ENCODE measurements at places on chromosomes 5 and 9.

GRCh38 chr9:128190516-128191405 lies 611 bp downstream of the CIZ1 start:
- no peak for DNase-seq

- no peak for DNase-seq
Measured at GRCh38 chr5:73311291-73312110, 137.1 kb downstream of the FOXD1 start.

GRCh38 chr5:37552161-37552560 lies 173.0 kb downstream of the WDR70 start:
- DNase-seq, result no peak

GRCh38 chr5:26530305-26530704 lies 508.1 kb downstream of the CDH9 start:
- DNase-seq, result no peak

DNA sequence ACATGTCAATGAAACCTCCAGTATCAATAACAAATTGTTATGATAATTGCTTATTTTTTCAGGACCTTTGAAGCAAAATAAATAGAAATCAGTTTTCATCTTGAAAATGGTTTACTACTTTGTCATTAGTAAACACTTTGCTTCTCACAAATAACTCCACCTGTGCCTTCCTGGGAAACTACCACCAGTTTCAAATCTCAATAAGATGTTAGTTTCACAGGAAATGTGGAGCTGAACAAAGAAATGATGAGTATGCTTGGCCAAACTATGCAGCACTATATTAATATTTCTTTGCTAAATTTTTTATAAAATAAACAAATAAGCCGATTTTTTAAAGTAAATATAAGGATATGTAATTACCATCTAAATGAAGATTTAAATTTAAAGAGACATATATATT lies 221.5 kb upstream of the HAPLN1 start:
- DNase-seq, result no peak

- no peak for DNase-seq
Measured at GRCh38 chr5:30804739-30805505, 388.6 kb upstream of the CDH6 start.

- no peak for DNase-seq
Measured at GRCh38 chr9:124632077-124632621, 125.0 kb upstream of the NR5A1 start.

DNA sequence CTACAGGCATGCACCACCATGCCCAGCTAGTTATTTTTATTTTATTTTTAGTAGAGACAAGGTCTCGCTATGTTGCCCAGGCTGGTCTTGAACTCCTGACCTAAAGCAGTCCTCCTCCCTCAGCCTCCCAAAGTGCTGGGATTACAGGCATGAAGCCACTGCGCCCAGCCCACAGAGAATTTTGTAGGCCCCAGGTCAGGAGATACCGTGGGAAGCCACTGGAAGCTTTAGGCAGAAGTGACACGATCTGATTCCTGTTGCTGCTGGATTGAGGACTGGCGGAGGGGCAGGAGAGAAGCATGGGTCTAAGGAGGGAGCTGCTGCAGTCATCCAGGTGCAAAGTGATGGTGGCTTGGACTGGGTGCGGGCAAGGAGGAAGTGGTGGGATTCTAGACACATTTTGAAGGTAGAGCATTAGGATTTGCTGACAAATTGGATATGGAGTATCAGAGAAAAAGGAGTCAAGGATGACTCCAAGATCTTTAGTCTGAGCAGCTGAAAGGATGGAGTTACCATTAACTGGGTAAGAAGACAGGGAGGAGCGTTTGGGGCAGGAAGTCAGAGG lies 20.7 kb downstream of the TCF7 start:
- DNase-seq, result no peak

- DNase-seq, result no peak
Measured at GRCh38 chr9:744790-745484, 96.6 kb upstream of the DMRT1 start.

GRCh38 chr5:149803641-149804468 lies 73.7 kb downstream of the PPARGC1B start:
- no peak for DNase-seq

DNA sequence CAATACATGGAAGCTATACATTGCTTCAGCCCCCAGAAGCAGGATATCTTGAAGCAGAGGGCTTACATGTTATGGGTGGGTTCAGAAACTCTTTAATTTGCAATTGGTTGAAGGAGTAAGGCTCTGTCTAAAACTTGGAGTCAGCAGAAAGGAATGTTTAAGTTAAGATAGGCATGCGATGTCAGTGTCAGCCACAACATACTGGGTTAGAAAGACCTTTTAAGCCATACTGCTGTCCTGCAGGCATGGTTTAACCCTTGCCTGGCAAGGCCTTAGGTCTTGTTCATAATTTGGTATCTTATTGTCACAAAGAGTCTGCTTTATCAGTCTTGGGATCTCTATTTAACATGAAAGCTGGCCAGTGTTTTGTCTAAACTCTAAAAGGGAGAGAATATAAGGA lies 1619.6 kb upstream of the WWC1 start:
- DNase-seq, result no peak

GRCh38 chr9:124282442-124283227 lies 24.9 kb downstream of the NEK6 start:
- no peak for DNase-seq

DNA sequence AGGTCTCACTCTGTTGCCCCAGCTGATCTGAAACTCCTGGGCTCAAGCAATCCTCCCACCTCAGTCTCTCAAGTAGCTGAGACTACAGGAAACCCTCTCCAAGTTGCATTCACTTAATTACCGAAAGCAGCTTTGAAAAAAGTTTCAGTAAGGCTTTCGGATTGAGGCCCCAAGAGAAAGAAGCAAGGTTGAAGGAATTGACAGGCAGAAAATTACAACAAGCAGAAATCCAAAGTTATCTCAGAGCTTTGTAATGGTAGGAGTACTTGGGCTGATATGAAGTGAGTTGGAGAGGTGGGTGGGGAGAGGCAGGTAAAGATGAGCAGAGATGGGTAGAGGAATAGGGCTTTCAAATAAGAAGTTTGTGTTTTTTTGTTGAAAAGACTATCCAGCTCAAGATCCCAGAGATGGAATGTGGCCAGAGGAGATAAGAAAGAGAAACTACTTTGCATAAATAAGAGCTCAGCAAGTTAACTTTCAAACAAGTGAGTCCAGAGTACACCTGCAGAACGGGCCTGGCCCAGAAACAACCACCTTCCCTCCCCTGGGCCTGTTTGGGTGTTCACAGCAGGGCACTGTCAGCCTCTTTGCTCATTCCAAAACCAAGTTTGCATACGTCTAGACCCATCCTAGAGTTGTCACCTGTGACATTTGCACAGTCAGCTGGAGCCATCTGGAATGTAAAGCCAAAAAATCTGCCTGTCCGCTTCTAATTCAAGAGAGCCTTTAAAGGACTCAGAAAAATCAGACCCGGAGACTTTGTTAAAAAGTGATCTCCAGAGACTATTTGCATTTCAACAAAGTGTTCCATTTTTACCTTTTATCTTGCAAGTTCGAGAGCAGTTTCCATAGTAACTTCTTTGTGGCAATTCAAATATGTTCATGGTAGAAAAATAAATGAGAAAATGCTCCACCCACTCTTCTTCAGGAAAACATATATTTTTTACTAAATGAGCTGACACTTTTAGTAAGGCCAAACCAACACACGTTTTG lies 2.2 kb upstream of the CLINT1 start:
- DNase-seq, result no peak

DNA sequence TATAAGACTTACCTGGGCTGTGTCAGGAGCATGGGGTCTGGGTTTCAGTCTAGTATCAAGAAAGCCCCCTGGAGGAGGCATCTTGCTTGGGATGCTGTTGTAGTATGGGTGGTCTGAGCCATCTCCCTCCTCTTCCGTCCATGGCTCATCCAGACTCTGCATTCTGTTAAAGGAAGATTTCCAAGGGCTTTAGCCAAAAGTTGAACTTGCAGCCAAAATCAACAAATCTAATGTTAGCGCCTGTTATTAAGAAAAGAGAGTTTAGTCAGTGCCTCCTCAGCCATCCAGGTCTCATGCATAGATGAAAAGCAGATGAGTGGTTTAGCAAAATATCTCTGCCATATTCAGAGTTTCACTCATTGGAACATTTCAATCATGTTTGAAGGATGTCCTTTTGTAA lies 55.6 kb downstream of the S1PR3 start:
- DNase-seq, result no peak

DNA sequence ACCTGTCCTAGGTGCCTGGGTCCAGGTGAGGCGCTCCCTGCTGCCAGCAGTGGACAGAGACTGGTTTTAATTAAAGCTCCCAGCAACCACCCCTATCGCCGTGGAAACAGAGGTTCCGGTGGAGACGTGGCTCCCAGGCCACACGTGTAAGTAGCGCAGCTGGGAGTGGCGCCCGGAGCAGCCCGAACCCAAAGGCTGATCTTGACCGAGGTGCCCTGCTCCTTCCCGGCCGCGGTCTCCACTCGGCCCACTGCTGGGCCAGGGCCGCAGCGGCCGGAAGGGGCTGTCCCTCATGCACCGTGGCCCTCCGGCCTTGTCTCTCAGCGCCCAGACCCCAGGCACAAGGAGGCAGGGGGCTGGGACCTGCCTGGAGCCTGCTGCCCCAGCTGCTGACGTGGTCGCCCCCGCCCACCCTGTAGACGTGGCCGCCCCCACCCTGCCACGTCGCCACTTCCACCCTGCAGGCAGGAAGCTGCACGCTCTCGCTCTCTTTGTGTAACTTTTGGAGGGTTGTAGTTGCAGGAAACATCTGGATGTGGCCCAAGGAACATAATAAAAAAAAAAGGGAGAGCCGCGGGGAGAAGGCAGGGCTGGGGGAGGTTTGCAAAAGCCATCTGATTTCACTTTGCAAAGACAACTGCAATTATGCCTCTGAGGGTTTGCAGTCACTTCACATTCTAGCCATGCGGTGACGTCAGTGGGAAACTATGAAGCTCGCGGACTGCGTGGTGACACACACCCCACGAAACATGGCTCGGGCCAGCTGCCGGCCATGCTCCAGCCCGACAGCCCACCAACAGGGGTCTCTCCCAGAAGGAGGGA lies 129.9 kb downstream of the RXRA start:
- peak; percentile 19 for DNase-seq

GRCh38 chr5:89769975-89770374 lies 639.6 kb downstream of the CETN3 start:
- no peak for DNase-seq

DNA sequence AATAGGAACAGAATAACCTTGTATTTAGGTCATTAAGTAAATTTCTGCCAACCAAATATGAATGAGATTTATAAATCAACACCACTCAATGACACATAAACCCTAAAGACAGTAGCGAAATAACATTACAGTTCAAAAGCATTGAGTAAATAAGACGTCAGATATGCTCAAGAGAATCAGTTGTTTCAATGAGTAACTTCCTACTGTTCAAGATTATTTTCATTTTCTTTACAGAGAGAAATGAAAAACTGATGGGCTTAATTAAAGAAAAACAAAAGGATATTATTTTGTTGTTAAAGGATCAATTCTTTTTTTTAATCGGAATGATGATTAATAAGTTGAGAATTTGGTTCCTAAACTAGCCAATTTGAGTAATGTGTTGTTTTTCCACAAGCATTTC lies 150.1 kb downstream of the BNC2 start:
- no peak for DNase-seq

GRCh38 chr9:35688558-35689541 lies 875 bp downstream of the TPM2 start:
- DNase-seq, result no peak

DNA sequence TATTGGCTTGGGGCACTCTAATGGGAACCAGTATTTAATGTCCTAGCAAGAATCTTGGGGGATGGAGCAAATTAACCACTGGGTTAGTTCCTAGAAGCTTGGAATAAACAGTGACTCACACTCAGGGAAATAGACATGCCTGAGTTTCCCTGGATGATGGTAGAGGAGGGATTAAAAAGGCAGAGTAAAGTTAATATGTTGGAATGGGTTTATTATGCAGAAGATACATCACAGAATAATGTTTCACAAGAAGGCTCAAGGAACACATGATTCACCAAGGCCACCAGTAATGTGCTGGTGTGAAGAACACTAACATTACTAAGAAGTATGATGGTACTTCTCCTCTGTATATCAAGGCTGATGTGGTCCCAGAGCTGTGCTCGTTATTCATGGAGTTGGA lies 752.9 kb upstream of the SEMA6A start:
- DNase-seq, result no peak

GRCh38 chr9:124654431-124654830 lies 116.7 kb downstream of the NR6A1 start:
- no peak for DNase-seq

- DNase-seq, result no peak
Measured at GRCh38 chr9:98066235-98066634, 9.7 kb downstream of the NANS start.

- DNase-seq, result no peak
Measured at GRCh38 chr9:74499770-74500583, 2.8 kb downstream of the RORB start.

DNA sequence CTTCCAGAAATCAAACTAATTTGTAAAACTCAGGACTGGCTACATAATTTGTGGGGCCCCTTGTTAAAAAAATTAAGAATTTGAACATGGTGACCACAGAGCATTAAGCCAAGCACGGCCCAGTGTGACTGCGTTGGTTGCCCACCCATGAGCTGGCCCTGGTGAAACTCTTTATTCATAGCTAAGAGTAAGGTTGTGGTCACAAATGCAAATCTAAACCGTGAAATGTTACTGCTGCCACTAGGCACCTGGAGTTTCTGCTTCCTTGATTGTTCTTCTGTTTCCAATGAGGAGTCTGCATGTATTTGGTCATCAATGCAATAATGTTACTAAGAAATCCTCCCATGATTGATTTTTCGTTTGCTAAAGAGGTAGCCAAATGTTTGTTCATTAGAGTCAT lies 4.2 kb downstream of the GCNT1 start:
- DNase-seq, result no peak

Data from NCI-H2029 (cell line).